ENCODE measurements at places on chromosomes 1 and 21.

DNA sequence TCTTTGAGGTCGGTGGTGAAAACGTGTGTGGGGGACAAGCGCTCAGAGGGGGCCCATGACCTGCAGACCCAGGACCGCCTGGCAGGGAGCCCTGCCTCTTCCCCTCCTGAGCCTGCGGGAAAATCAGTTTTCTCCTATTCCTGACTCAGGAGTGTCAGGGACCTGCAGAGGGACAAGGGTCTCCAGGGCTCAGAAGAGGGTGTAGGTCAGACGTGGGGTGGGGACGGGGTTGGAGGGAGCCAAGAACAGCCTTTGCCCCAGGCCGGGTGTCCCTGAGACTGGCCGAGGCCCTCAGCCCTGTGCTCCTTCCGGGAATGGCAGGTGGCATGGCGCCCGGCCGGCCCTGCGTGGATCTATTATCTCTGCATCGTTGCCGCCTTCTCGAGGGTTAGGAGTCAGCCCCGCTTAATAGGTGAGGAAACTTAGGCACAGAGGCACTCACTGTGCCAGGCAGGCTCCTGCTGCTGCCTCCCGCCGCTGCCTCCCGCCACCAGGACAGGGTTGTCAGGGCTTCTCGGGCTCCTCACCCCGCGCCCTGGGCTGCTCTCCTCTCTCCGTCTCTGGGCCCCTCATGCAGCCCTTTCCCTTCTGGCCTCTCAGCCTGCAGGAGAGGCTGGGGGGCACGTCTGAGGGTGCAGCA, 37.5 kb downstream of the AJAP1 start:
- H3K36me3 ChIP-seq, result no peaks in the 10 kb centered on the region
- no peak overlapping the region for H3K27ac ChIP-seq
- DNase-seq, result no peak
- H3K27me3 ChIP-seq, result peaks cover 65% of the 10 kb centered on the region
- no peaks in the 10 kb centered on the region for H3K4me1 ChIP-seq
- no peak overlapping the region for H3K4me3 ChIP-seq

DNA sequence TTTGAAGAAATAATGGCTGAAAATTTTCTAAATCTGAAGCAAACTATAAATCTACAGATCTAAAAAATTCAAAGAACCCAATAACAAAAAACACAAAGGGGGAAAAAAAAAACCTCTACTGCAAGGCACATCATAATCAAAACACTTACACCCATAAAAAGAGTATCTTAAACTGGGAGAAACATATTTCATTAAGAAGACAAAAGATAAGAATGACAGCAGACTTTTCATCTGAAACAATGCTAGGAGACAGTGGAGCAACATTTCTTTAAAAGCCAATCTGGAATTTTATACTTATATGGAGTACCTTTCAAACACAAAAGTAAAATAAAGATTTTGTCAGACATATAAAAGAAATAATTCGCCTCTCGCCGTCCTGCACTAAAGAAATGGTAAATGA, 49.1 kb downstream of the COP1 start:
- peaks cover 56% of the 10 kb centered on the region for H3K36me3 ChIP-seq
- no peak overlapping the region for H3K4me3 ChIP-seq
- no peak overlapping the region for H3K27ac ChIP-seq
- no peaks in the 10 kb centered on the region for H3K4me1 ChIP-seq

- peaks cover 6% of the 10 kb centered on the region for H3K27me3 ChIP-seq
- no peak overlapping the region for H3K27ac ChIP-seq
- peaks cover 27% of the 10 kb centered on the region for H3K4me1 ChIP-seq
- H3K36me3 ChIP-seq, result no peaks in the 10 kb centered on the region
- no peak for DNase-seq
- H3K4me3 ChIP-seq, result no peak overlapping the region
Measured at GRCh38 chr1:3593334-3593733, 18.0 kb downstream of the MEGF6 start.

- H3K27ac ChIP-seq, result peak overlapping the region; percentile 63
- H3K4me1 ChIP-seq, result peaks cover 63% of the 10 kb centered on the region
Measured at GRCh38 chr1:182676274-182676673, 8.1 kb downstream of the RGS8 start.

DNA sequence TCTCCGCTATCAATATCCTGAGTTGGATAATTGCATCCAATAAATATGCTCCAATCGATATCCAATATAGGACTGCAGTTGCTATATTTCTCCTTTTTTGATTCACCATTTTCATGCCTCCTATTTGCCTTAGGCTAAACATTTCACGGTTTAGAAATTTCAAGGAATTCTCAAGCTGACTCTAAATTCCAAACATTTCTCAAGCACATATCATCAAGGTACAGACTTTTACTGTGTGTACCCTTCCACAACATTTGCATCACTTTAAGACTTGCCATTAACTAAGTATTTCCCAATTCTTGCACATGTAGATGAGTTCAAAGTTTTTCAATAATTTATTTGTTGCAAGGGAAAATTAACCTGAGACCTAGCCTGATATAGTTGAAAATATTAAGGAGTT, 795.2 kb upstream of the TMPRSS15 start:
- no peaks in the 10 kb centered on the region for H3K27me3 ChIP-seq
- H3K27ac ChIP-seq, result no peak overlapping the region
- H3K4me1 ChIP-seq, result no peaks in the 10 kb centered on the region
- H3K36me3 ChIP-seq, result no peaks in the 10 kb centered on the region

DNA sequence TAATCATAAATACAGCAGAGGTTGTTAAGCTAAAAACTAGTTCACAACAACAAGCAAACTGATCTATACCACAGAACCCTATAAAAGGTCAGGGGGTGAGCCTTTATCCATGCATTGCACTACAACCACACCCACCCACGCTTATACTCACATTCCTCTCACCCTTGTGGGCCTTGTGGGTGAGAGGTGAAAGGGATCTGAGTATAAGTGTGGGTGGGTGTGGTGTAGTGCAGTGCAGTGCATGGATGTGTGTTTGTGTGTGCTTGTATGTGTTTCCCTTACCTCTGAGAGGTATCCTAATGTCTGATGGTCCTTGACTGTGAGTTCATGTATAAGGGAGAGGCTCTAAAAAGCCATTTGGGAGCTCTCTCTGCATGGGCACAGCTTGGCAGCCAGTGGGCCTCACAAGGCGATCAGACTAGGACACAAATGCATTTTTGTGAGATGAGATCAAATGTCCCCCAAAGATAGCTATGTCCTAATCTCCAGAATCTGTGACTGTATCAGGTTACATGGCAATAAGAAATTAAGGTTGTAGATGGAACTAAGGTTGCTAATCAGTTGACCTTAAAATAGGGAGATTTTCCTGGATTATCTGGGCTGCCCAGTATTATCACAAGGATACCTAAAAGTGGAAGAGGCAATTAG, 95.5 kb upstream of the DPT start:
- DNase-seq, result no peak
- no peaks in the 10 kb centered on the region for H3K27me3 ChIP-seq
- peaks cover 26% of the 10 kb centered on the region for H3K4me1 ChIP-seq
- no peaks in the 10 kb centered on the region for H3K36me3 ChIP-seq

- H3K36me3 ChIP-seq, result peaks cover 5% of the 10 kb centered on the region
- H3K27me3 ChIP-seq, result no peaks in the 10 kb centered on the region
- H3K27ac ChIP-seq, result peak overlapping the region; percentile 72
- no peak overlapping the region for H3K4me3 ChIP-seq
Measured at GRCh38 chr1:63624911-63625310, 31.7 kb downstream of the PGM1 start.

Measured in left ventricle myocardium inferior (tissue), 1 donor.